ENCODE measurements at places on chromosomes 6 and 20. TPM values are rescaled to one million over a fixed set of nuclear protein-coding genes. Genes with fewer than 3 reads are reported as not detected.

PI16 gene
- total RNA-seq, result 4.7 TPM

TRIM40 gene
- not detected for total RNA-seq

FABP7 gene
- not detected for total RNA-seq

SIRPD gene
- not detected for total RNA-seq

MCM8 gene
- 2.1 TPM for total RNA-seq

Data from bronchial smooth muscle cell (primary cell).